ENCODE measurements at places on chromosomes 2 and 18.

DNA sequence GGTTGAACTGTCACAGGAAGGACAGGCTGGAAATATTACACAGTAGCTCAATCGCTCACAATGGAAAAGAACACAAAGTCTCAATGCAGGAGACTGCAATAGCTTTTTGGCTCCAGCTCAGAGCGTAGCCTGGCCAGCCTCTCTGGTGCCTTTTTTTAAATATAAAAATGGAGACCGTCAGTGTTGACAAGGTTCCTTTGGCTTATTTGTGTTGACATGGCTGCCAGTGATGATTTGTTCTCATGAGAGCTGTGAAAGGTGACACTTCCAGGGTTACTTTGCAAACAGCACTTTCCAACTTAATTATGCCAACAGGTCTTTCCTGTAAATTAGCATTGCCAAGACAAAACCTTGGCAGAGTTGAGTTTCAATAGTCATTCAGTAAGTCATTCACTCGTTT is 70.8 kb downstream of the KCNE4 start:
- no peak for DNase-seq
- no peak overlapping the region for H3K27ac ChIP-seq
- peaks cover 4% of the 10 kb centered on the region for H3K27me3 ChIP-seq
- H3K4me1 ChIP-seq = no peaks in the 10 kb centered on the region
- no peaks in the 10 kb centered on the region for H3K36me3 ChIP-seq

DNA sequence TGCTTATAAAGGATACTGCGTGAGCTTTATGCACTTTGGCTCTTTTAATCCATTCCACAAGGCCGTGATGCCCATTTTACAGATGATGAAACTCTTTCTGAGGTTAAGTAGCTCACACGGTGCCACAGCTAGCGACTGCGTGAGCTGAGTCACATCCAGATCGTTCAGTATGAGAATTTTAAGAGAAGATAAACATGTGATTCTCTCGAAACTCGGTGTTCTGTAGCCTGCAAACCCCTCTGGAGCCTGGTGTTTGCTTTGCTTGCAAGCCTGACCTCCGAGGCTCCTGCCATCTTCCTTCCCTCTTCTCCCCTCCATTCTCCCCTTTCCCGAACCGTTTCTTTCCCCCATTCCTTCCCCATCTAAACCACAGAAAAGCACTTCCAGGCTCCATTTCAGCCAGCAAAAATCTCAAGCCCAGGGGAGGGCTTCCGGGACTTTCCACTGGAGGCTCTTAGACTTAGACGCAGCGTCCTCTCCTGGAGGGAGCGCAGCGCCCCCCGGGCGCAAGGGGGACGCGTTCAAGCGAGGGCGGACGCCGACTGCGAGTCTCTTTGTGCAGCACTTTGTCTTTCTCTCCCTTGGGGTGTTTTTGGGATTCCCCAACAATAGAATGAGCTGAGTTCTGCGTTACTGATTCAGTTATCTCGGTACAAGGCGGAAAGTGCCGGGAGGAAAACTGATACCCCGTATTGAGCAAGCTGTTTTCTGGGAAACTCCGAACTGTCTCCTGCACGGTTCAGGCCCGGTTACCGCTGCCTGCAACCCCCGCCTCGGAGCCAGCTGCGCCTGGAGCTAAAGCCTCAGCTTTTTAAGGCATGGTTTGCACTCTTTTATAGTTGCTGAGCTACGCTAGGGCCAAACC is 38.0 kb downstream of the CYP1B1 start:
- H3K36me3 ChIP-seq = no peaks in the 10 kb centered on the region
- DNase-seq = peak; percentile 7
- H3K27ac ChIP-seq = no peak overlapping the region
- H3K27me3 ChIP-seq = peaks cover 19% of the 10 kb centered on the region
- peak overlapping the region; percentile 73 for H3K4me3 ChIP-seq

DNA sequence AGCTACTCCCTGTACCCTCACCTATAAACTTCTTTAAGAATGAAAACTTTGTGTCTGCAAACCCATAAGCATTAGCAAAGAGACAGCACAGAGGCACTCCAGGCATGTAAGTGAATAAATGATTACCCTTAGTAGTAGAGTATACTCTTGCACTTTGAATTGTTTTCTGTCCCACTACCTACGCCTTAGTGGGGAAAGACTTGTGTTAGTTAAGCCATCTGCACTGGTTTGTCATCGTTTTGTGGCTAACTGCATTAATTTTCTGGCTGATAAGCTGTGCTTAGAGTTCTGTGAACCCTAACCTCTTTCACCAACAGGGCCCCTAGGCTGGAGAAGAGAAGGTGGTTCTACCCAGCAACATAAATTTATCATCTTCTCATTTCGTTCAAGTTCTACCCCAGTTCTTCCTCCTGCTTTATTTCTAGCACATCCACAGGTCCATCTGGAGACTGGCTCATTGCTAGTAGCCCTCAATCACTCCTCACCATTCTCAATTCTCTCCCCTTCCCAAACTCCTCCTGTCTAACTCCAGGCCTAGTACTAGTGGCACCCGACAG is 710 bp downstream of the LMAN2L start:
- H3K27ac ChIP-seq = peak overlapping the region; percentile 92
- no peak for DNase-seq
- H3K4me1 ChIP-seq = peaks cover 21% of the 10 kb centered on the region
- H3K27me3 ChIP-seq = no peaks in the 10 kb centered on the region

- no peak for DNase-seq
- no peak overlapping the region for H3K4me3 ChIP-seq
Observed at GRCh38 chr18:43680096-43680495, 402.8 kb upstream of the SYT4 start.

- no peaks in the 10 kb centered on the region for H3K4me1 ChIP-seq
- no peak for DNase-seq
- no peak overlapping the region for H3K4me3 ChIP-seq
- peaks cover 23% of the 10 kb centered on the region for H3K36me3 ChIP-seq
Observed at GRCh38 chr2:173235947-173236803, 118.5 kb upstream of the CDCA7 start.

Measured in memory B cell (primary cell).